Naive B cell (primary cell): ENCODE measurements at places on chromosomes 7 and 10. TPM values are rescaled to one million over a fixed set of nuclear protein-coding genes. Genes with fewer than 3 reads are reported as not detected.

DNA sequence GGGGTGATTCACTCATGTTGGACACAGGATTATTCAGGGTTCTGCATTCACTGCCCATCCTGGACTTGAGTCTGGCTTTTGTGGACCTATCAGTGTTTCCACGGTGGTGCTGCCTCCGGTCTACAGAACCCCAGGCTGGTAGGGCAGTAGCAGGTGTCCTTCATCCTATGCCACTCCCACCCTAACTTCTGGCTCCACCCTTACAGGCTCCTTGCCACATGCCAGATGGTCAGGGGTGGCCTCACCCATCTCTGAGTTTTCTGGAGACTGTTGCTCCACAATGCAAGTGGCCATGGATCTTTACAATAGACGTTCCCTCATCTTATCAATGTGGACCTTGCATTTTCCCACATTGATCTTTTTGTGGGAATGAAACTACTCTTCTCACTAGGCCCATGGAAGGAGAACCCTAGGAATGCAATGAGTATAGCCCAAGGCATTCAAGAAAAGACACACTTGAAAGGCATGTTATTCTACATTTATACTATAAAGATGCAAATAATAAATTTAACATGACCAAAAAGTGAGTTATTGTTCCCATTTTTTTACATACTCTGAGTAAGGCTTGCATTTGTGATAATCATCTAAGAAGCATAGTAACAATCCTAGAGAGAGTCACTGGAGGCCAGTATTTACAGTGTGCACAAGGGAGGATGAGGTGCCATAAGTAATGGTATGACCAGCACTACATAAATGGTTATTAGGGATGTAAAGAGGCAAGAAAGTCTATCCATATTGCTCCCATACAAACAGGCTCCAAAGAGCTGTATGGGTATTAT, 57.4 kb upstream of the ADO start:
- no peak for DNase-seq

Gene FBXL13
- 0.56 TPM for polyA plus RNA-seq

DNA sequence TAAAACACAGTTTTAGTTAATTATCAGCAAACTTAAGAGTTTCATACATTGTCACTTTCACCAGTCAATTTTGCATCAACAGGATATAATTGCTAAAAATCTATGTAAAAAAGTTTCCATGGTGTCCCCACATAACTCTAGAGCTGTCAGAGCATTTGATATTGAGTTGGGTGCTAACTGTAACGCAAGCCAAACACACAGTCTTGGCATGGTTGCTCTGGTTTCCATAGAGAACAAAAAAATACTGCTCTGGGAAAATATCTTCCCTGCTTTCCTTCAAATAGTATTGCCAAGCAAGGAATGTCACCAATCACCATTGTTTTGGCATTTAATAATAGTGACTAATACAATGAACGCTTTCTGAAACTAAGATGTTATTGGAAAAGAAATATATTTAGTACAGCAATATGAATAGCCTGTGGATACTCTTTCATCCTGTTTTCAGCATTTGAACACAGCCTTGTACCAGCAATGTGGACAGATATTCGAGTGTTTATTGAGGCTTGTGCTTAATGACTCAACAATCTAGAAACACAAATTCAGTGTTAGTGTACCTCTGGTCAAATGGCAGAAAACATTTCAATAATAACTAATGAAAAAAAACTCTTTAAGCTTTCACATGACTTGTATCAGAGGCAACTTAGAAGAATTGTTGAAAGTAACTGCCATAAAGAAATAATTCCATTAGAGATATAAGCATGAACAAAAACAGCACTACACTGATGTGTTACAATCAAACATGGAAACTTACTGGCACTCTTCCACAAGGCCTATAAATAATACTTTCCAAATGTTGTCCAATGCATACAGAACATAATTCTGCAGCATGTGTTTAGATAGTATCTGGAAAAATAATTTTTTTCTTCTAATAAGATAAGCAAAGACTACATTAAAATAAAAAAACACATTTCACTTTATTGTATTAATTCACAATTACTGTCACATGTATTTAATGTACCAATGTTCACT, 1469.5 kb upstream of the CELF2 start:
- no peak for DNase-seq

DNA sequence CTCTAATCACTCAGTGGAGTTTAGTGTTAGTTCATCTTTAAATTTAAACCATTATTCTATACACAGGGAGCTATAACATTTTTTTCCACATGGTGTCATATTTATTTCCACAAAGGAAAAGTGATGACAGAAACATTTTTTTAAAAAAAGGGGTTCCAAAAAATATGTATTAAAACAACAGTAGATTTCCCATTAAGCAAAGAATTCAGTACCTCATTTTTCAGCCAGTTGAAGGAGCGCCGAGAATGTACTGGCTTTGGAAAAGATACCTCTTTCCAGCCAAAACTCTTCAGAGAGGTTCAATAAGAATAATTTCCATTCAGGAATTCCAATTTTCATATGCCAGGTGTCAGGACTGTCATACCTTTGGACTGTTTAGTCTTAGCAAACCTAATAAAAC, 250.5 kb upstream of the MEOX2 start:
- no peak for DNase-seq

Gene CALN1
- polyA plus RNA-seq = not detected

Gene ADAM22
- polyA plus RNA-seq = 0.79 TPM

DNA sequence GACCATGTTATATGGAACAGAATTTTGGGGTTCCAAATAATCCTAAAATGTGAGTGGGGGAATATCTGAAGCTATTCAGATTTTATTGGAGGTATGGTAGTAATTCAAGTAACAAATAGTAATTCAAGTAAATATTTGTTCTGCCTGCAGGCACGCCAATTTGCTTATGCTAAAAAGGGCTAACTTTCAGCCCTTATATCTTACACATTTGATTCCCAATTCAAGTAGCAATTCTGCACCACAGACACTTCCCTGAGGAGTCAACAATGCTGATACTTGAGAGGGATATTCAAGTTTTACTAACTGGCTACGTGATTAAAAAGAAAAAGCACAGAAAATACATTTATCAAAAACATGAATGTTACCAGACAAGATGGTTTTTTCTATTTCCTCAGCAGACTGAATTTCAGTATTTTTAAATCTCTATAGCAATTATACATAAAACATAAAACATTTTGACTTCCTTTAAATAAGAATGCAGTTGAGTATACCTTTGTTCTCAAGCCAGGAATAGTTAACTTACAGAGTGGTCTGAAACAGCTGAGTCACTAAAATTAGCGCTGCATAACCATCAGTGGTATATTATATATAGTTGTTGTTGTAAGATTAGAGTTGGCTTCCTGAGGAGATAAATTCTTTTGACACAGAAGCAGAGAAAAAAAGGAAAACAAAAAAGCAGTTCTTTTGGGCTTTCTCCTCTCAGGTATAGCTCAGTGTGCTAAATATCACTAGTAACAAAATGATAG, 33.9 kb downstream of the MTPN start:
- DNase-seq = no peak

- DNase-seq = no peak
These were observed 85.6 kb upstream of the PDCD4 start for GRCh38 chr10:110786172-110786571.

Gene GCK
- 0.50 TPM for polyA plus RNA-seq
